Endothelial cell of umbilical vein (primary cell): ENCODE measurements at places on chromosomes 6 and 20. TPM values are rescaled to one million over a fixed set of nuclear protein-coding genes. Genes with fewer than 3 reads are reported as not detected.

Gene ELOVL2
- not detected in 2 replicates for total RNA-seq

Gene TAB2
- 34.2 and 37.4 TPM in 2 replicates for total RNA-seq

Gene GJA10
- not detected in 2 replicates for total RNA-seq

Gene NR2E1
- not detected in 2 replicates for total RNA-seq

DNA sequence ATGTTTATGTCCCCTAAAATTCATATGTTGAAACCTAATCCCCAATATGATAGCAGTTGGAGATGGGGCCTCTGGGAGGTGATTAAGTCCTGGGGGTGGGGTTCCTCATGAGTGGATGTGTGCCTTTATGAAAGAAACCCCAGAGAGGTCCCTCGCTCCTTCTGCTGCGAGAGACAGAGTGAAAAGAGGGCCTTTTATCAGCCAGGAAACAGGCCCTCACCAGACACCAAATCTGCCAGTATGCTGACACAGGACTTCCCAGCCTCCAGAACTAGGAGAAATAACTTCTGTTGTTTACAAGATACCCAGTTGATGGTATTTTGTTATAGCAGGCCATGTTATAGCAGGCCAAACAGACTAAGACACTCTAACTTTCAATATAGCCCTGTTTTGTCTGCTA, 100.9 kb upstream of the NFATC2 start:
- H3K36me3 ChIP-seq, result no peaks in the 10 kb centered on the region
- no peak overlapping the region for H3K4me3 ChIP-seq
- peaks cover 3% of the 10 kb centered on the region for H3K4me1 ChIP-seq
- no peak overlapping the region for H3K27ac ChIP-seq

DNA sequence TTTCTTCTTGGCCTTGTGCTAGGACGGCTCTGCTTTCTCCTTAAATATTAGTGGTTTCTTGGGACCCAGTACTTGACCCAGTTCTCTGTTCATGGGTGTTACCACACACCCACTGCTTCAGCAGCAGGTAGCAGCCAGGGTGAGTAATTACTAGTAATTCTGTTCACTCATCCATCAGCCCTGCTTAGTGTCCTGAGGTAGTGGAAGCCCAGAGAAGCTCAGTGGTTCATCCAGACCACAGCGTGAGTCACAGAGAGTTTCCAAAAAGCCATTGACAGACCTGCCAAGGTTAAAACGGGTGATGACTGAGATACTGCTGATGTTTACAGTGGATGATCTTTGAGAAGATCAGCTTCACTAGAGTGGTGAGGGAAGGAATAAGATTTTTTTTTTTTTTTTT, 51.7 kb upstream of the HINT3 start:
- no peak overlapping the region for H3K27ac ChIP-seq
- no peak for DNase-seq
- H3K4me3 ChIP-seq, result no peak overlapping the region
- peaks cover 16% of the 10 kb centered on the region for H3K4me1 ChIP-seq
- peaks cover 10% of the 10 kb centered on the region for H3K36me3 ChIP-seq

DNA sequence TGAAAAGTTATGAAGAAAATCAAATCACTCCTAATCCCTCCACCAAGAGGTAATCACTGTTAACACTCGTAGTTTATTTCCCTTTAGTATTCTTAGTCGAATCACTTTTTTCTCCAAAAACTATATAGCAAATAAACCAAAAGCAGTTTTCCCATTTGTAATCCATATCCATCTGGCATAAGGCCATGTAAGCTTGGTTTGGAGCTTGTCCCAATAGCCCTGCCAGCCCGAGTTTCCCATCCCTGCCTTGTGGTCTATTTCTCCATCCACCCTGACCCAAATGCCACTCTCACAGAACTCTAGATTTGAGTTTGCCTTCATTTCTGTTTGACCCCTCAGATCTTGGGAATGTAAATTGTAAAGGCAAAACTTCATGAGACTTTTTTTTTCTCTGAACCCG, 71.8 kb upstream of the DSP start:
- no peaks in the 10 kb centered on the region for H3K36me3 ChIP-seq
- H3K4me1 ChIP-seq, result no peaks in the 10 kb centered on the region
- H3K27ac ChIP-seq, result no peak overlapping the region
- no peaks in the 10 kb centered on the region for H3K27me3 ChIP-seq
- H3K4me3 ChIP-seq, result no peak overlapping the region
- DNase-seq, result no peak

DNA sequence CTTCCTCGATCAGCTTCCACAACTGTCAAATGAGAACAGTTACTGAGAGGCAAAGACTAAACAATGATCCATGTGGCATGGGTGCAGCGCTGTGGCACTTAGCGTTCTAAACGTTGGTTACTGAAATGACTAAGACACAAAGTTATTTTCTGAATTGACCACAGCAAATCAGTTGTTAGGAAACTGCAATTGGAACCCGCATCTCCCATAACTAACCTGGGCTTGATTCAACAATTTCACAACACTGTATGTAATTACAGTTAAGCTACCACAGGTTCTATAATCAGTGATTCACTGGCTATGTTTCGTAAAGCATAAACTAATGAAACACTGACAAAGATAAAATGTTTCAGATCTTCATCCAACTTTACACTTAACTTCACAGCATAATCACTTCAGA, 12.5 kb downstream of the WDR27 start:
- no peak for DNase-seq
- H3K4me3 ChIP-seq, result no peak overlapping the region
- no peaks in the 10 kb centered on the region for H3K36me3 ChIP-seq
- H3K27me3 ChIP-seq, result no peaks in the 10 kb centered on the region
- H3K4me1 ChIP-seq, result no peaks in the 10 kb centered on the region

DNA sequence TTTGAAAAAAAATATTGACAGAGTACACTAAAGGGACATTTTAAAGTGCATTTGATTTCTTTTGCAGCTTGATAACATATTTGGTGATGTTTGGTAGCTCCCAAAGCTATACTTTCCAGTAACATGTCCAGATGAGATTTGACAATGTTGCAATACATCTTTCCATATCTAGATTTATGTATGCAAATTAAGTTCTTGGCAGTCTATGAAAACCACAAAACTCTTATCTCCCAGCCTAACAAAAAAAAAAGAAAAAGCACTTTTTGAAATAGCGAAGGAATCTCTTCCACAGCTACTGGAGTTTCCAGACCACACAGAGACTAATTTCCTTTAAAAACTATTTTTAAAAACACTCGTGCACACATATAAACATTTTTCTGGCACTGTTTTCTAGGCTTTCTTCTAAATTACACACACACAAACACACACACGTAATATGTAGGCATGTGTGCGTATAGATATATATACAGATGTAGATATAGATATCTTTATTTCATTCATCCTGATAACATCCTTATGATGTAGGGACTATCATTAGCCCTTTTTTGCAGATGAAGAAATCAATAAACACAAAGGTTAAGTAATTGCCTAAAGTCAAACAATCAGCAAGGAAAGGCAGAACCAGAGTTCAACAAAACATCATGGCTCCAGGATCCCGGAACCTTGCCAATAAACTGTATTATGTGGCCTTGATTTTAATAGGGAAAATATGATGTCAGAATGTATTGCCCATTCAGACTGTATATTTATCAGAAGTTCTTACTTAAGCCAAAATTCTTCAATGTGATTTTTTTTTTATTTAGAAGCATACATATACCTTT, 93.3 kb downstream of the ADGRB3 start:
- no peaks in the 10 kb centered on the region for H3K4me1 ChIP-seq
- DNase-seq, result no peak
- H3K27ac ChIP-seq, result no peak overlapping the region
- H3K36me3 ChIP-seq, result no peaks in the 10 kb centered on the region
- no peaks in the 10 kb centered on the region for H3K27me3 ChIP-seq
- no peak overlapping the region for H3K4me3 ChIP-seq

- H3K36me3 ChIP-seq, result no peaks in the 10 kb centered on the region
- H3K27me3 ChIP-seq, result no peaks in the 10 kb centered on the region
- H3K4me3 ChIP-seq, result no peak overlapping the region
- H3K4me1 ChIP-seq, result peaks cover 2% of the 10 kb centered on the region
- DNase-seq, result no peak
These were observed 117.0 kb downstream of the TMEM200A start for GRCh38 chr6:130482645-130483390.

DNA sequence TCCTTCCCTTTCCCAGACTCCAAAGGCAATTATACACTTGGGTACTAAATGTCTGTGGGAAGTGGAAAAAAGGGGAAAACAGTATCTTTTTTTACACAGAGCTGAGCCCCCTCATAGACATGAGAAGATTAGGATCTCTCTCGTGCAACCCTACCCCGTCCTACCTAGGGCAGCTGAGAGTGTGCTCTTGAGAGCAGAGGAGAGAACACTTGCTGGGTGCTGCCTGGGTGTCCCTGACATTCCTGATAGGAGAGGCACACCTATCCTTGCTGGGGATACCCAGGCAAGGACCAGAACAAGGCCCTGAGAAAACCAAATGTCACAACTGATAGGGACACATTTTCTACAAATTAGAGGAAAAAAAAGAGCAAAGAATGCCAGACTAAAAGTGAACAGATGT, 81.2 kb downstream of the PREP start:
- H3K4me3 ChIP-seq, result no peak overlapping the region
- no peak overlapping the region for H3K27ac ChIP-seq

- no peaks in the 10 kb centered on the region for H3K27me3 ChIP-seq
- no peaks in the 10 kb centered on the region for H3K36me3 ChIP-seq
- no peak overlapping the region for H3K27ac ChIP-seq
- H3K4me3 ChIP-seq, result no peak overlapping the region
These were observed 133.2 kb downstream of the SNX5 start for GRCh38 chr20:17835240-17835933.

GRCh38 chr6:33858804-33859505, 55.2 kb upstream of the MLN start:
- DNase-seq, result no peak
- H3K27me3 ChIP-seq, result peaks cover 11% of the 10 kb centered on the region
- H3K27ac ChIP-seq, result no peak overlapping the region
- H3K4me3 ChIP-seq, result no peak overlapping the region
- no peaks in the 10 kb centered on the region for H3K36me3 ChIP-seq
- H3K4me1 ChIP-seq, result peaks cover 12% of the 10 kb centered on the region

DNA sequence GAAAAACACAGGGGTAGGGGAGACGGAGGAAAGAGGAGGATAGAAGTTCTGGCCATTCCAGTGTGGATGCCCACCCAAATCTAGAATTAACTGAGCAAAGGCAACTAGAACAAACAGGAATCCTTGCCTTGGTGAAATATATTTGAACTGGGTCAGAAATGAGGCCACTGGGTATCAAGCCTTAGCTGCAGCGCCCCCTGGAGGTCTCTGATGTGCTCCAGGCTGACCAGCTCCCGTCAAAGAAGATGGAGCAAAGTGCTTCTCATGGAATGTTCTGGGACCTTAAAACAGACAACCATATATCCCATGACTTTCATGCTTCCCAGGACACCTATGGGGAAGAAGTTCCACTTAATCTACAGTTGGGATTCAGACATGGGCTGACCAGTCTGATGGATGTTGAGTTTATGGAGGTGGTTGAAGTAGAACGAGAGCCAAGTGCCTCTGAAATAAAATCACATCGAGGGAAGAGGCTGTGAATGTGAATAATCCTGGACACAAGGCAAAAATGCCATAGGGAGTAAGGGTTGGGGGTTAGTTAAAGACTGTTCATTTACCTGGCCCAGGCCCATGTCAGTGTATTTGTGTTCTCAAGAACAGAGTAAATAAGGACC, 50.4 kb downstream of the HLA-DPB1 start:
- DNase-seq, result peak; percentile 45
- no peak overlapping the region for H3K27ac ChIP-seq
- peaks cover 21% of the 10 kb centered on the region for H3K27me3 ChIP-seq
- H3K4me3 ChIP-seq, result no peak overlapping the region
- no peaks in the 10 kb centered on the region for H3K36me3 ChIP-seq
